ENCODE measurements at places on chromosomes 3 and 15. TPM values are rescaled to one million over a fixed set of nuclear protein-coding genes. Genes with fewer than 3 reads are reported as not detected.

Gene C3orf80
- total RNA-seq, result 0.13 TPM

Gene PLCH1
- not detected for total RNA-seq

Gene MCTP2
- total RNA-seq, result 27.0 TPM

Gene SAXO2
- 1.9 TPM for total RNA-seq

Gene ZNF660
- total RNA-seq, result 3.2 TPM

Gene ROPN1
- 0.22 TPM for total RNA-seq

Gene RHO
- not detected for total RNA-seq

Data from articular chondrocyte of knee joint (primary cell).